ENCODE measurements at places on chromosomes 2 and 18.
A peak's percentile ranks its signal among the peaks of the same experiment; 100 is the strongest.

DNA sequence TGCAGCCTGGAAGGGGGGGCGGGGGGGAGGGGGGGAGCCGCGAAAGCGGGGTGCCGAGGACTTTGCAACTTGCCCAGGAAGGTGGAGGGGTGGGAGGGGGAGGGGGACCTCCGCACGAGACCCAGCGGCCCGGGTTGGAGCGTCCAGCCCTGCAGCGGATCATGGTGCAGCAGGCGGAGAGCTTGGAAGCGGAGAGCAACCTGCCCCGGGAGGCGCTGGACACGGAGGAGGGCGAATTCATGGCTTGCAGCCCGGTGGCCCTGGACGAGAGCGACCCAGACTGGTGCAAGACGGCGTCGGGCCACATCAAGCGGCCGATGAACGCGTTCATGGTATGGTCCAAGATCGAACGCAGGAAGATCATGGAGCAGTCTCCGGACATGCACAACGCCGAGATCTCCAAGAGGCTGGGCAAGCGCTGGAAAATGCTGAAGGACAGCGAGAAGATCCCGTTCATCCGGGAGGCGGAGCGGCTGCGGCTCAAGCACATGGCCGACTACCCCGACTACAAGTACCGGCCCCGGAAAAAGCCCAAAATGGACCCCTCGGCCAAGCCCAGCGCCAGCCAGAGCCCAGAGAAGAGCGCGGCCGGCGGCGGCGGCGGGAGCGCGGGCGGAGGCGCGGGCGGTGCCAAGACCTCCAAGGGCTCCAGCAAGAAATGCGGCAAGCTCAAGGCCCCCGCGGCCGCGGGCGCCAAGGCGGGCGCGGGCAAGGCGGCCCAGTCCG lies 540 bp downstream of the SOX11 start:
- DNase-seq, result no peak

DNA sequence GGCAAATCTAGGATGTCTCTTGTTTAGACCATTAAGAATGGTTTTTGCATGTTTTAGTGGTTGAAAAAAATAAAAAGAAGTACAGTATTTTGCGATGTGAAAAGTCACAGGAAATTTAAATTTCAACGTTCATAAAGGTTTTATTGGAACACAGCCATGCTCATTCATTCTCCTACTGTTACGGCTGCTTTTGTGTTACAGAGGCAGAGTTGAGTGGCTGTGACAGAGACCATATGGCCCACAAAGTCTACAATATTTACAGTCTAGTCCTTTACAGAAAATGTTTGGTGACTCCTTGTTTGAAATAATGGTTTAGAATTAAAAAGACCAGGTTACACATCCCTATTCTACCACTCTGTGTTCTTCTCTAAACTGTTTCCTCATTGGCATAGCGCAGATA lies 48.1 kb downstream of the MYOM1 start:
- DNase-seq, result no peak

- no peak for DNase-seq
Observed at GRCh38 chr18:72458271-72458670, 85.9 kb downstream of the CBLN2 start.

DNA sequence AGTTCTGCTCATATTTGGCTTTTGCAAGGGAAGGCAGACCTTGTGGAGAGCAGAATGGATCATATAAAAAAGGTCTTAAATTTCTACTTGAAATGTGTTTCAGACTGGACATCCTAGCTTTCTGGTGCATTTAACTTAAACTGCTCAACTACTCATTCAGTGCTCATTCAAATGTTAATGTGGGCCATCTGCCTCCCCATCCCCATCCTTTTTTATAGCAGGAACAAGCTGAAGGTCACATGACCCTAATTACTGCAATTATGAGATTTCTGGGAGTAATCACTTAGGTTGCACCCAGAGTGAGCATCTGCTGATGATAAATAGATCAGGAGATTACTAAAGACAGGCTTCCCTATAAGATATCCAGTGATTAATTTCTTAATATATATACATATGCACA lies 96.1 kb downstream of the MAP2 start:
- no peak for DNase-seq

GRCh38 chr2:3572620-3573019 lies 2.4 kb upstream of the RPS7 start:
- DNase-seq, result no peak

DNA sequence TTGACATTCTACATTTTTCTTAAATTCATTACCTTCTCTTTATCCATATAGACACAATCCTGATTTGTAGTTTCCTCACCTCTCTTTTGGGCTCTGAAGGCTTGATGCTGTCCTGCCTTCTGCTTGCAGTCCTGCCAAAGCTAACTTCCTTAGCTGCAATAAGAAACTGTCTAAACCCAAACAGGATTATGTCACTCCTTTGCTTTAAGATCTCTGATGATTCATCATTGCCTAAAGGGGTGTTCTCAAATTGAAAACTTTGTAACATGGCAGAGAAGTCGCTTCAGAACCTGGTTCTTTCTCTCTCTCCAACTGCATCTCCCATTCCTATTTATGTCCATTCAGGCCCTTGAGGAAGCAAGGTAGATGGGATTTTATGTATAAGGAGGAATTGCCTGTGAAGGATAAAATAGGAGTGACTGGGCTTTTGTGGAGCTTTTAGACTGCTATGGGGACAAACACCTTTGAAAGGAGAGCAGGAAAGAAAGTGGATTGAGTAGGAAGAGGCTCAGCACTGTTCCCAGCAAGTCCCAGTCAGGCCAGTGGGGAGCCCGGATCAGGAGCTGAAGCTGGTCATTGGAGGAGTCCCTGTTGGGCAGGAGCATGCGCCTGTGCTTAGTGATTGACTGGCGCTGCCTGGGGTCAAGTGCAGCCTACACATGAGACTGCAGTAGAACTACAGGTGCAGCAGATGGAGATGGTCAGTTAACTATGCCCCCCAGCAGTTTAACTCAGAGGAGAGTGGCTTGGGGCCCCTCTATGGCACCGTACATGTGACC lies 390.6 kb downstream of the CTNNA2 start:
- no peak for DNase-seq

DNA sequence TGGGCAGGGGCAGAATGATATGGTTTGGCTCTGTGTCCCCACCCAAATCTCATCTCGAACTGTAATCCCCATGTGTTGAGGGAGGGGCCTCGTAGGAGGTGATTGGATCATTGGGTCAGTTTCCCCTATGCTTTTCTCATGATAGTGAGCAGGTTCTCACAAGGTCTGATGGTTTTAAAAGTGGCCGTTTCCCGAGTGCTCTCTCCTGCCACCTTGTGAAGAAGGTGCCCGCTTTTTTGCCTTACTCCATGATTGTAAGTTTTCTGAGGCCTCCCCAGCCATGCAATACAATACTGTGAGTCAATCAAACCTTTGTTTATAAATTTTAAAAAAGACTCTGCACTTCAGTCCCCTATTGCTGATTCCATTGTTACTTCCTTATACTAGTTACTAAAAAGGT lies 82.9 kb upstream of the CDKL4 start:
- DNase-seq, result no peak

- DNase-seq, result peak; percentile 80
Observed at GRCh38 chr2:12501469-12502158, 215.1 kb upstream of the TRIB2 start.

GRCh38 chr2:236731767-236732580 lies 162.3 kb downstream of the ACKR3 start:
- DNase-seq, result no peak

DNA sequence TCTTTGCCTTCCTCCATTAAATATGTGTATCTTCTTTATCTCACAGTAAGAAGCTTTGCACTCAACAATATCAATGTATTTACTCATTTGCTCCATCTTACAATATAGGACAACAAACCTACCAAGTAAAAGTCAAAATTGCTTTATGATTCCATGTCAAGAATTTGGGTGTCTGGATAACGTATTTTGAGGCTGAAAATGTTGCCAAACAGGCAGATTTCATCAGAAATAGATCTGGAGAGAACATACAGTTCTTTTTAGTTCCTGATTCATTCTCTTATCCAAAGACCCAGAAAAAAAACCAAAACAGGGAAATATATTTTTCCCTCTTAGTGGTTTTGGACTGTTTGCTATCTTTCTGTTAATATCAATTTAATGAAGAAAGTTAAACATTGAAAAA lies 621.1 kb downstream of the STK39 start:
- no peak for DNase-seq
